Fibroblast of lung (primary cell): ENCODE measurements at places on chromosomes 6 and 20. TPM values are rescaled to one million over a fixed set of nuclear protein-coding genes. Genes with fewer than 3 reads are reported as not detected.

DNA sequence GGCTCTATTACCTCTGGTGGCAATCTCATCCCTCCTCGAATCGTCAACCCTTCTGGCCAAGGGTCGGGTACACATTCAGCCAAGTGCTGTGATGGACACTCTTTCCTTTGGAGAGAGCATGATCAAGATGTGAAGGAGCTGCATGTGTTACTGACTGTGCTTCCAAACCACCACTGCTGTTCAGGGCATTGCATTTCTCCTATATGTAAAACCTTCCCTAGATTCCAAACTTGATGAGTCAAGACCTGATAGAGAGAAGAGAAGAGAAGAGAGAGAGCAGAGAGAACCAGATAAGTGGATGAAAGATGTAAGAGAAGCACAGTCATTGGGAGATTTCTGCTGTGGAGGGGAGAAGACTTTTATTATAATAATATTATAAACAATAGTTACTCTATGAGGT is 162.2 kb downstream of the KCNQ5 start:
- no peak for DNase-seq

GRCh38 chr20:61731363-61732181 is 334.1 kb downstream of the TAF4 start:
- peak; percentile 27 for DNase-seq

GRCh38 chr20:32970973-32971300 is 33.3 kb downstream of the SUN5 start:
- no peak for DNase-seq

- DNase-seq = no peak
Measured at GRCh38 chr6:87341899-87342298, 2.7 kb upstream of the C6orf163 start.

DNA sequence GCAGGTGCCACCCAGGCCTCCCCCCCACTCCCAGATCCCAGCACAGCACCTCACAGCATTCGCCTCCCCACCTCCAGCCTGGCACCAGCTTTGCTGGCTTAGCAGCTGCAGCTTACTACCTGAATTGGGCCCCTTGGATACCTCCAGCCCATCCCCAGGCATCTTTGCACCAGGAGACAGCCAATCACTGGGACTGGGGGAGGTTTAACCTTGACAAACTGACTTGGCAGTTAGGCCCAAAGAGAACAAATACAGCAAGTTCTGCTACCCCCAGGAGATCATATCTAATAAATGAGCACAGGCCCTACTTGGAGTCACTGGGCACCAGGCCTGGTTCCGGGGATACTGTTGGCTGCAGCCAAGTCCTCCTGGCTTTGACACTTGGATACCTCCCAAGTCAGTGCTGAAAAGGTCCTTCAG is 8.8 kb downstream of the PDRG1 start:
- no peak for DNase-seq

DNA sequence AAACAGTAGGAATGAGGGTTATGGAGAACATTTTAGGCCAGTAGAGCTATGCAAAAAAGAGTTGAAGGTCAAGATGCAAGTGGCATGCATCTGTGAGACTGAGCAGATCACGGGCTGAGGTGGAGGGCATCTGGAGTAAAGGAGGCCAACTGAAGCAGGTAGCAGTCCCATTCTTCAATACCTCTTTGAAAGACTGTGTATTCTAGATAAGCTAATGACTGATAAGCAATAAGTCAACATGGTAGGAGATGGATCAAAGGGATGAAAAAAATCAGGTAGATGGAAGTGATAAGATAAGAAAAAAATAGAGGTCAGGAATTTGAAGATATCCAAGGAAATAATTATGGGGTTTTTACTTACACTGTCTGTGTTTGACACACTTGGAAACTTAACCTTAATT is 55.6 kb downstream of the ARMC2 start:
- DNase-seq = no peak

DNA sequence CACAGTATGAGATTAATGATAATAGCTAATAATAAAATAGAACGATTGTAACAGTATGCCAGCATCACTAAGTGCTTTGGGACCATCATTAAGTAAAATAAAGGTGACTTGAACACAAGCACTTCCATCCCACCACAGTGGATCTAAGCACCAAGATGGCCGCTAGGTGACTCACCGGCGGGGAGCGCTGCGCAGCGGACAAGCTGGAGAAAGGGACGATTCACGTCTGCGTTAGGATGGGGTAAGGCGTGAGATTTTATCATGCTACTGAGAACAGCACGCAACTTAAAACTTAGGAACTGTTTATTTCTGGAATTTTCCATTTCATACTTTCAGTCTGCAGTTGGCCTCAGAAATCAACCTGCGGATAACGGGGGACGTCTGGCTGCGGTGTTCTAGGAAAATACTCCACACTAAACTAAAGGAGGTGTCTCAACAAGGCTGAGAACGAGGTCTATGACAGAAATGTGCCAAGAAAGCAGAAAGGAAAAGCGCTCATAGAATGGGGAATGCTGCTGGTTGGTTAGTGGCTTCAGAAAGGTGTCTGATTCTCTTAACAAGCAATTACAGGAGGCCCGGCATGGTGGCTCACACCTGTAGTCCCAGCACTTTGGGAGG is 114.5 kb downstream of the GMPR start:
- DNase-seq = no peak

DNA sequence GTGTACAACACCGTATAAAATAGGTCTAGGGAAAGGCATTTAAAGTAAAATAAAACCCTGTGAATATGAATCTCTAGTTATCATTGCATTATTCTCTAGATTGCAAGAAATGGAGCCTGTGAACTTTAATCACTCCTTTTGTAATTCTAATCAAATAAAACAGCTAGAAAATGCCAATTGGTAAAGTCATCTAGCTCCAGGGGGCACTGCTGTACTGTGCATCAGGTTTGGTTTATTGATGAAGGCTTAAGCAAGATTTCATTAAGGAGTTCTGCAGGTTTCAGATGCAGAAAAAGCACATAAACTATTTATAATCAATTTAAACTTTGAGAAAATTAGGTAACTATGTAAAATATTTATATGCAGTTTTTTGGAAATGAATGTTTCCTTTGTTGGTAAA is 645.0 kb downstream of the PHF3 start:
- DNase-seq = peak; percentile 3

DNA sequence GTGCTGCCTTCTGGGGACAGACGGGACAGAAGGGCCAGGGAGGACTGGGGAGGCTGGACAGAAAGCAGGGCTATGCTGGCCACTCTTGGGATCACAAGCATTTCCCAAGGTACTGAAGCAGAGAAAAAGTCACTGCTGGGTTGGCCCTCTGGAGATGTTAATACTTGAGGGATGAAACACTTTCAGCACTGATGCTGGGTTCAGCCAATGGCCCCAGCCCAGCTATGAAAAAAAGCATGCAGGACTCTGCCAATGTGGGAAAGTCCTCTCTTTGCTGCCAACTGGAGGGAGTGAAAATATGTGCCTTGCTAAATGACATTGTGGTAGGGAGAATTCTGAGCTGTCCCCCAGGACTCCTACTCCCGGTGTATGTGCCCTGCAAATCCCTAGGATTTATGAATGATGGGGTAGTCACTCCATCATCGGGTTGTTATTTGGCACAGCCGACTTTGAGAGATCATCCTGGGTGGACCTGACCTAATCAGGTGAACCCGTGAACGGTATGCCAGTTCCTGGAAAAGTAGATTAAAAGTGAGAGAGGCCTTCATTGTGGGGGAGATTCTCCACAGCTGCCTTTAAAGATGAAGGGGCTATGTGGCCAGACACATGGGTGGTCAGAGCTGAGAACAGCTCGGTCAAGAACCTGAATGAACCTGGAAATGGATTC is 119.9 kb upstream of the TRAF3IP2 start:
- DNase-seq = no peak

- no peak for DNase-seq
Measured at GRCh38 chr20:16308754-16309153, 264.5 kb downstream of the KIF16B start.

DNA sequence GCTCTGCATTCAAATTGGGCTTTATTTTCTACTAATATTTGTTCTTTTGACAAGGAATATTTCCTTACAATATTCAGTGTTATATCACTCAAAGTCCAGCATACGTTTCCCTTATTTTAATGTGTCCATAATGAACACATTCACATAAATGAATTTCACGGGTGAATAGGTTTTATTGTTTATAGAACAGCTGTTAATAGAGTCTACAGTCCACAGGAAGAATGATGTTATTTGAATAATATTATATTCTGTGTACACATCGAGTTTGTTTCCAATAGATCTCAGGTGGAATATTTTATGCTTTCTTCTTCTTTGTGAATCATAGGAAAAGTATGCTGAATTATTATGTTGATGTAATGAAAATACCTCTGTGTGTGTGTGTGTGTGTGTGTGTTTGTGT is 582.4 kb downstream of the CDH26 start:
- DNase-seq = no peak

- DNase-seq = no peak
Measured at GRCh38 chr6:43434001-43434840, 6.9 kb downstream of the ABCC10 start.

DNA sequence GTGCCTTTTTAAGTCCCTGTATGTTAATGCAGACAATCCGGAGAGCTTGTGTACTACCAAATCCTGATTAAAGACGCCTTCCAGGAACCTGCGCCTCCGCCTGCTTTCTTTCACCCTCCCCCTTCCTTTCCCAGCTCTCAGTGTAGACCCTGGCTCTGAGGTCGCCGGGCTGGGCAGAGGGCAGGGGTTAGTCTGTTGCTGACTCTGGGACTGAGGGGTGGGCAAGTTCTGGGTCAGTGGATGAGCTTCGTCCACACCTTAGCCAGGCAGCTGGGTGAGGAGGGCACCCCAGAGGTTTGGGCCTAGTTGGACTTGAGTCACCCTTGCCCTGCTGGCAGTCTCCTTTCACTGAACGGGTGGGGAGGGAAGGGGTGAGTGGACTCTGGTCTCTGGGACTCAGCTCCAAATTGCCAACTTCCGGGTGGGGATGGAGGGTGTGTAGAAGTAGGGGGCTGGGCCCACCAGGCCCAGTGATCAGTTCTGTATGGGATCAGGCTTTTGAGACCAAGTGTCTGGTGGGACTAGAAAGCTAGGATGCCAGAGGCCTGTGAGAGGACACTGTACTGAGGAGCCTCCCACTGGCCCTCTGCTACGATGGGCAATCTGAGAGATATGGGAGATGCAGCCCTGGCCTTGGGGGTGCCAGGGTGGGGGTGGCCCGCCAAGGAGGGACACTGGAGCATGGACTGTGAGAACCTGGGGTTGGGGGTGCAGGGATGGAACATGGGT is 21.3 kb upstream of the SLC22A7 start:
- DNase-seq = no peak

DNA sequence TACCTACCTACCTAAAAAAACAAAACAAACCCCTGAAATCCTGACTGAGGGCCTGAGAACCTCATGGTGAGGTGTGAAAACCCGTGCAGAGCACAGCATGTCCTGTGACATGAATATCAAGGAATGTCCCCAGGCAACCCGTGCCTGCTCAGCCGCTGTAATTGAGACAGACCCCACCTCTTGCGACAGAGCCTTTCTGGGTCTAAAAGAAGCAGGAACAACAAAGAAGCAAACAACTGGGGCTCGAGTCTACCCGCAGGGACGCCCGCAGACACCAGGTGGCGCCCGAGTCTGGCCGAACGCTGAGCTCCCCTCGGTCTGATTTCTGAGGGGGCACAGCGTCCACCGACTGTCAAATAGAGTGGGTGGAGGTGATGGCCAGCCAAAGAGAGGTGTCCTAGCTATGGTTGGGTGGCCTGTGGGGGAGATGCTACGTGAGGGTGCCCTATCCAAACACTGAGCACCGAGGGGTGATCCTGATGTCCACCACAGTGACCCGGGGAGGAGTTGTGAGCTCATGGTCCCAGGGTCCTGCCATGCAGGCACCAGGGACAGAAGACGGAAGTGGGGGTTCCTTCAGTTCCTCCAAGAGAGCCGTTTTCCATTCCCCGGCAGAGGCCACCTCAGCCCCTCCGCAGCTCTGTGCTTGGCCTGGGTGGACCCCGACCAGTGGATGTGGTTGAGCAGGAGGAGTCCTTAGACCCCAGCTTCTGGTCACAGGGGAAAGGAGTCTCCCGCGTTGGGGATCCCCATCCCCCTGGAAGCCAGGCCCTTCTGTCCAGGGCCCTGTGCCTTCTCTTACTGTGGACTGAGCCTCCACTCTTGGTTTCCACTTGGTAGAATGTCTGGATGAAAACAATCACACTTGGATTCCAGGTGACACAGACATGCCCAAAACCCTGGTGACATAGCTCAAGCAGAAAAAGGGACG is 268.2 kb downstream of the CDC5L start:
- peak; percentile 68 for DNase-seq

DNA sequence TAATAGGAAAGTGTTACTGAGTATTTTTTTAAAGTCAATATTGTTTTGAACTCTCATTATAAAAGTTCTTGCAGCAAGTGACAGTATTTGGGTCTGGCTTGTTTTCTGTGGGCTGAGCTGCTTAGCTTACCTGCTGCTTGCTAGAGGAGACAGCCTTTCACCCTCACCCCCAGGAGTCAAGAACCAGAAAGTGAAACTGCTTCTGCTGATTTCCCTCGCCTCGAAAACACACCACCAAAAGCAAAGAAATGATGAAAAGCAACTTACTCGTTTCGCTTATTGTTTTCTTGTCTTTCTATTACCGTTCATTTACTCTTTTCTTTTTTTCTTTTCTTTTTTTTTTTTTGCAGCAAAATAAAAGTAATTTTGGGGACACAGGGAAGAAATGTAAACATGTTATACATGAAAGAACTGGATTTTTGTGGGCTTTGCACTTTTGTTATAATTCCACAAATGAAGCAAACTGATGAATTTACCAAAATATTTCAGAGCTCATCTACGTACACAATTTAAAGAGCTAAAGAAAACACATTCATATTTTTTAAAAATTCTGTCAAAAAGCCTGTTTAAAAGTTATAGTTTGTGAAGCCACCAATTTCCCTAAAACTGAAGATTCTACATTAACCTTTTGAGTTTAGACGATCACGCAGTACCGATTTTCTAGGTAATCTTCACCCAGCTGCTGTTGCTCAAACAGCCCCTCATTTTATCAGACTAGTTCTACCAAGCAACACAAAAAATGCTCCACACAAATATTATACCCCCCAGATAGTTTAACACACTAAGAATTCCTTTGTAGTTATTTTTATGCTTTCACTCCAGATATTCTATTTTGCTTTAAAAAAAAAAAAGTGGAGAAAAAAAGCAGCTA is 1.7 kb downstream of the SCML4 start:
- DNase-seq = no peak

The ANKRD66 gene
- total RNA-seq = not detected in 2 replicates

The IPCEF1 gene
- 0.26 and 0.33 TPM in 2 replicates for total RNA-seq

The CST2 gene
- total RNA-seq = not detected in 2 replicates

The ZBTB22 gene
- 23.6 and 31.2 TPM in 2 replicates for total RNA-seq

The SUMO4 gene
- 1.0 and 2.1 TPM in 2 replicates for total RNA-seq

The KCNG1 gene
- total RNA-seq = 9.9 and 26.5 TPM in 2 replicates

The TPX2 gene
- total RNA-seq = 5.4 and 21.0 TPM in 2 replicates

The EPB41L2 gene
- 68.3 and 113 TPM in 2 replicates for total RNA-seq

The AGER gene
- total RNA-seq = 0.26 and 0.50 TPM in 2 replicates

The BMP6 gene
- total RNA-seq = under 0.01 TPM in 2 replicates

The GHRH gene
- not detected in 2 replicates for total RNA-seq

The THBD gene
- total RNA-seq = 1.5 and 8.4 TPM in 2 replicates

The SLC22A16 gene
- under 0.01 TPM in 1 of 2 replicates, not detected in the other for total RNA-seq

The SGK2 gene
- total RNA-seq = 0.26 and 0.66 TPM in 2 replicates

The PDYN gene
- not detected in 2 replicates for total RNA-seq

The FUT9 gene
- not detected in 2 replicates for total RNA-seq

The SLC24A3 gene
- total RNA-seq = 1.8 and 4.9 TPM in 2 replicates
